GM13976 (cell line): ENCODE measurements at places on chromosomes 2 and 18.

- DNase-seq: no peak
Measured at GRCh38 chr2:207937253-207937652, 88.1 kb downstream of the PLEKHM3 start.

DNA sequence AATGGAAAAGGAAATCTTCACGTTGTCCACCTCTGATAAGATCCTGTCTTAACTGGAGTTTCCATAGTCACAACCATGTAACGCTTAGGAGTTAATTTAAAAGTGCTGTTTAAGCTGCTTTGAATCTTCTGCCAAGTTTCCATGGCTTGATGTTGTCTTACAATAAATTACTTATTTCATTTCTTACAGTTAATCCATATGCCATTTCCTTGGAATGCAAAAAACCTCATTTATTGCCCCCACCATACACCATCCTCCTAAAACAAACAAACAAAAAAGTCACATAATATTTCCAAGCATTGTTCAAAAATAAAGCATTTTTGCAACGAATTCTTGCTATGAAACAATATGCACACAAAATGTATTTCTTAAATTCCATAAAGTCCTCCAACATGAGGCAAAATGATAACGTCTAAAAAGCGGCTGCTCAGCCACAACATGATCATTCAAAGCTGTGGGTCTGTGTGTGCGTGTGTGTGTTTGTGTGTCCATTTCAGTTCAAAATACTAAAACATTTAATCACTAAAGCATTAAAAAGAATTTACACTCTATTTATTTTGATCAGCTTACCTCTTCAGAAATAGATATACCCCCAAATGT lies 46.8 kb upstream of the PXDN start:
- DNase-seq: no peak

- no peak for DNase-seq
Measured at GRCh38 chr2:98089941-98090340, 3.0 kb downstream of the VWA3B start.

DNA sequence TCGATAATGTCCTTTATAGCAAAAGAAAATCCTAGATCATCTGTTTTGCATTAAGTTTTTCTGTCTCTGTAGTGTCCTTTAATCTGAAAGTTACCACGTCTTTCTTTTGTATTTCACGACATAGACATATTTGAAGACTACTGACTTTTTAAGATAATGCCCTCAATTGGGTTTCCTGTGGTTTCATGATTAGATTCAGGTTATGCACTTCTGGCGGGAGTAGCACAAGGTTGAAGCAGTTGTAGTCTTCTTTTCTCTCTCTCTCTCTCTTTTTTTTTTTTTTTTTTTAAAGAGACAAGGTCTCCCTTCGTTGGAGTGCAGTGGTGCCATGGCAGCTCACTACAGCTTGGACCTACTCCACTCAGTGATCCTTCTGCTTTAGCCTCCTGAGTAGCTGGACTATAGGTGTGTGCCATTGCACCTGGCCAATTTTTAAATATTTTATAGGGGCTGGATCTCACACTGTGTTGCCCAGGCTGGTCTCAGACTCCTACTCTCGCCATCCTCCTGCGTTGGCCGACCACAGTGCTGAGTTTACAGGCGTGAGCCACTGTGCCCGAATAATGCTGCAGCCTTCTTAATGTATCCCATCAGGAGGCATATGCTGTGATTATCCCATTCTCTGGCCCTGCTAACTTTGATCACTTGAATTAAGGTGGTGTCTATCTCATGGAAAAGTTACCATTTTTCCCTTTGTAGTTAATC lies 3.9 kb downstream of the INPP4A start:
- DNase-seq: no peak

GRCh38 chr18:12426924-12427323 lies 19.2 kb downstream of the PRELID3A start:
- no peak for DNase-seq

DNA sequence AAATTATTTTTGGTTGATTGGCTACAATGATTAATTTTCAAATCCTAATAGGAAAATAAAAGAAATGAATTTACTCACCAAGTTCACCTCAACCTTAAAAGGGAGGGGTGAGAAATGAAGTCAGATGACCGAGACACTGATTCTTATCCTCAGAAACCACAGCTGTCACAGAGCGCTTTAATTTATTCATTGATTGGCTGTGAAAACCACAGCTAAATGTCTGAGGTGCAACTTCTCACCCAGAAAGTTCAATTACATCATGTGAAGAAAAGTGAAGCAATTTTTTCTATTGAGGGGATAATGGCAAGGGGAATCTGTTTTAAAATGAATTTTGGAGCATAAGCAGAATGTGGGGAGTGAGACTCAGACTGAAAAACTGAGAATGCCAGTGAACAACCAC lies 128.4 kb downstream of the RNF152 start:
- no peak for DNase-seq

DNA sequence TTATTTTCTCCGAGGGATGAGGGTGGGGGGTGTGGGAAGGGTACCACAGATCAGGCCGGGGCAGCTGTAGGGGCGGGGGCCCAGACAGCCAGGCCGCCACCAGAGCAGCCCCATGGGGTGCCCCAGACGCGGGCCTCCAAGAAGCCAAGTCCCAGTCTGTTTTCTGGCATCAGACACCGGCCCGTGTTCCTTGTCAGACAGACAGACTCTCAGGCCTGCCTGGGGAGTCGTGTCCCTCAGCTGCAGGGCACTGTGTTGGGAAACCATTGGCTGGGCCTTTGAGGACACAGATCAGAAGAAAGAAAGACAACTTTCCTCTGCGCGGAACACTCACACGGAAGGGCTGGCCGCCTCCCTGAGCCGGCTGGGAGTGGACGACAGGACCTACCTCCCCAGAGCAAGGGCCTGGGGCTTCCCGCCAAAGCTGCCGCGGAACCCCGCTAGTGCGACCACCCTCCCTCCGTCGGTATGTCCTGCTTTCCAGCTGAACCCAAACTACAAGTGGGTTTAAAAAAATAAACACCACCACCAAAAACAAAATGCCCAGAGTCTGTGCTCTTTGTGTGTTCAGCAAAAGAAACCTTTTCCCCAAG lies 88.0 kb downstream of the SMAD7 start:
- DNase-seq: no peak

DNA sequence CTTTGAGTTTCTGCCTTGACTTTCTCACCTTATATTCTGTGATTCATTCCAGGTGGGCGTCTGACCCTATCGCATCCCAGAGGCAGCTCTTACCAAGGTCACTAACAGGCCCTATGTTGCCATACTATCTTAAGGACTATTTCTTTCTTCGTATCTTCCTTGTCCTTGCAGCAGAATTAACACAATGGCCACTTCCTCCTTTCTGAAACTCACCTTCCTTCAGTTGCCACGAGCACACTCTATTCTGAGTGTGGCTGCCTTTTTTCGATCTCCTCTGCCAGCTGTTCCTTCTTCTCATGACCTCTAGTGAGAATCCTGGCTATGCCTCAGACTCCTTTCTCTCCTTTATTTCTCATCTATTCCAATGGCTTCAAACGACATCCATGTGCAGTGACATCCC lies 160.4 kb upstream of the CCDC195 start:
- DNase-seq: no peak

- DNase-seq: no peak
Measured at GRCh38 chr18:46096651-46097300, 1.3 kb downstream of the ATP5F1A start.

DNA sequence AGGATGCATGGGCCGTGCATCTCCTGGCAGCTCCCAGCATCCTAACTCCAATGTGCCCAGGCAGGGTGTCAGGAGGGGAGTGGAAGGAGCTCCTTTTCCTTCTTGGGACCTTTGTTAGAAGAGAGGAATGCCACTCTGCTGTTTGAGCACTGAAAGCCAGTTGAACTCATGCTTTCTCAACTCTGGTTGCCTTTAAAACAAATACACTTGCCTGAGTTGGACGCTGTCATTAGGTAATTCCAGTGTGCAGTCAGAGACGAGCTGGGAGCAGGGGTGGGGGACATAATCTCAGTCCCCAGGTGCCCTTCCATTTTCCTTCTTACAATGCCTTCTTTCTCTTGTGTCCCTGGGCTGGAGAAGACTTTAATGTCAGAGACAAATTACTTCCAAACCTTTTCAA lies 44.4 kb upstream of the IL1R2 start:
- no peak for DNase-seq

DNA sequence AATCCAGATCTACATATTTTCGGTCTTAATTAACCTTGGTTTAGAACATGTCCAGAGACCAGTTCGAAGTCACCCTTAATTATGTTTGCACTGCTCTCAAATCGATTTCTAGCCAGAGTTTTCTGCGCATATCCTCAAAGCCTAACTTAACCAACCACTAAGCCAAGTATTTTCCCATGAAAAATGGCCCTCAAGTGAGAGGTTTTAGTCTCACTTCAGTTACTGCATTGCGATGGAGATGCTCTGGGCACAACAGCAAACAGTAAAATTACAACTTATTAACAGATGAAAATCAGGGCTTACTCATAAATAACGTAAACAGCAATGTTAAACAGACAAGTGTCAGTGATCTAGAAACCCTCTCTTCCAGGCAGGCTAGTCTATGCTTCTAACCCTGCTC lies 4.5 kb downstream of the RTN4 start:
- DNase-seq: no peak

GRCh38 chr2:56077359-56077915 lies 106.4 kb upstream of the CCDC85A start:
- no peak for DNase-seq

GRCh38 chr2:85712336-85712735 lies 18.2 kb downstream of the GNLY start:
- no peak for DNase-seq

DNA sequence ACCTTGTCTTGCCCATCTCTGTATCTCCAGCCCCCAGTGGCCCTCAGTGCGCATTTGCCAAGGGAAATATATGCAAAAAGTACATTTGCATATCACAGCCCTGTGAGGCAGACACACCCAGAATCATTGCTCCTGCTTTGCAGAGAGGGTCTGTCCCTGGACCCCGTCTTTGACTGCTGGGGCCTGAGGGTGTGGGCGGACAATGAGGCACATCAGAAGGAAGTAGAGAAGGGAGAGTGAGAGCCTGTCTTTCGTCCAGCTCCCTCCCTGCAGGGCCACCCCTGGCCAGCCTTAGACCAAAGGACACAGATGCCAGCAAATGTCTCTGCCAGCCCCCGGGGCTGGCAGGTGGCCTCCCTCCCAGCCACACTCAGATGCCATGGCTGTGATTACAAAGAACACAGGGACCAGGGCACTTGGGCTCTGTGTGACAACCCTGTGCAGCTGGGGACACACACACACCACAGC lies 516.2 kb upstream of the MYT1L start:
- DNase-seq: no peak

DNA sequence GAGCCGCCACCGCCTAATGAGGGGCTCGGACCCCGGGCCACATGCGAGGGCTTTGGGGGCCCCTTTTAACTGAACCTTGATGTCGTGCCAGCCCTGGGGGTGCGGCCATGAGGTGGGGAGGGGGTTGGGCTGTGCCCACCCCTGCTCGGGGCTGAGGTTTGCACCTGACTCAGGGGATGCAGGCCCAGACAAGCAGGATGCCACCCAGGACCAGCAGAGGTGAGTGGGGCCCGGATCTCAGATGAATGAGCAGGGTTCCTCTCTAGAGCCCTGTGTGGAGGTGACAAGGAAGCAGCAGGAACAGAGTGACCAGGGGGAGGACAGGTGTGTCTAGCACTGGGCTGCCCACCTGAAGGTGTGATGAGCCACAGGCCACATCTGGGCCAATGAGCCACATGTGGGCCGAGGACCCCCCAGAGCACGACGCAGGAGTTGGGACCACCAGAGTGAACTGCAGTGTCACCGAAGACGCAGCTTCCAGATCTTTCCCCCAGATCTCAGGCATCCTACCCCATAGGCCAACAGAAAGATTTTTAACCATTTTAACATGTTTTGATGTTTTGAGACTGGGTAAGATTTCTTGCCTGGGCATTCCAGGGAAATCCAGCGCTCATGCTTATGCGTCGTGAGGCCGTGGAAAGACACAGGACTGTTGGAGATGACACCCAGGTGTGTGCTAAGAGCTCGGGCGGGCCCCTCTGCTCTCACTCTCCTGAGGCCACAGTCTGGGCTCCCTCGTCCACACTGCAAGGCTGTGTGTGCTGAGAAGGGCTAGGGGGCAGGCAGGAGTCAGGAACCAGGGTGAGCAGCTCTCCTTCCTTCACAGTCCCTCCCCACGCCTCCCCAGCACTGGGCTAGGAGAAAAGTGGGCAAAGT lies 73.6 kb downstream of the DDX1 start:
- DNase-seq: no peak

DNA sequence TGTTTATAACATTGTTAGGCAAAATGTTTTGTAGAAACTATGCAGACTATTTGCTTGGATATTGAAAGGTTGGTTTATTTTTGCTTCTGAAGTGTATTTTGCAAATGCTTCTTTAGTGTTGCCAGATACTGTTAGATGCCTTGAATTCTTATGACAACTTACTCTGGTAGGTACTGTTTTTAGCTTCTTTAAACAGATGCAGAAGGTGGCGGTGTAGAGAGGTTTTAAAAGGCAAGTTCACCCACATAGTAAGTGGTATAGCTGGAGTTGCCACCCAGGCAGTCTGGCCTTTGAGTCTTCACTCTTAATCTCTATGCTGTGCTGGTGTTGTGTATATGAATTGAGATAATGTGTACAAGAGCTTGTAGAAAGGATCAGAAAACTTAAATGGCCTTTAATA lies 3.6 kb downstream of the PCYOX1 start:
- no peak for DNase-seq

GRCh38 chr2:113762377-113763118 lies 6.1 kb upstream of the SLC35F5 start:
- DNase-seq: no peak

DNA sequence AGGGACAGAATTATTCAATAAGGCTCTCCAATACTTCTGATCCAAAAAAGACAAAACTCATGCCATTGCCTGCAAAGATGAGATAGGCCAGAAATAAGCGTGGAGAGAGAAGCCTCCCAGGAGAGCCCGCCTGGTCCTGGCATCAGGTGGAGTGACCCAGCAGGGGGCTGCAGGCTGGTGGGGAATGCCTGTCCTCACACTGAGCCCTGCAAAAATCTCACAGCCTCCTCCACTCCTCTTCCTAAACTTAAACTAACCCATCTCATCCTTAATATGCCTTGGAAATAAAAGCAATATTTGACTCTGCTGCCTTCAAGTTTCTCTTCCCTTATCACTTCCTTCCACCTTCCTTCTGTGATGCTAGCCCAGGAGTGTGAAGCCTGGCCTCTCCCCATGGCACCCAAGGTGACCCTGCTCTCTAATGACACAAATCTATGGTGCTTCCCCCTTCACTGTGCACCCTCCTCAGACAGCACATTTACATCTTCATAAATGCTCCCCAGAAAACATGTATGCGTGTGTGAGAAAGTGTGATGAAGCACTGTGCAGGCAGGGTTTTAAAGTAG lies 218.4 kb downstream of the ANAPC1 start:
- no peak for DNase-seq

- DNase-seq: no peak
Measured at GRCh38 chr2:128644718-128645256, 326.1 kb upstream of the HS6ST1 start.

GRCh38 chr2:3914241-3914640 lies 210.9 kb downstream of the DCDC2C start:
- DNase-seq: no peak

DNA sequence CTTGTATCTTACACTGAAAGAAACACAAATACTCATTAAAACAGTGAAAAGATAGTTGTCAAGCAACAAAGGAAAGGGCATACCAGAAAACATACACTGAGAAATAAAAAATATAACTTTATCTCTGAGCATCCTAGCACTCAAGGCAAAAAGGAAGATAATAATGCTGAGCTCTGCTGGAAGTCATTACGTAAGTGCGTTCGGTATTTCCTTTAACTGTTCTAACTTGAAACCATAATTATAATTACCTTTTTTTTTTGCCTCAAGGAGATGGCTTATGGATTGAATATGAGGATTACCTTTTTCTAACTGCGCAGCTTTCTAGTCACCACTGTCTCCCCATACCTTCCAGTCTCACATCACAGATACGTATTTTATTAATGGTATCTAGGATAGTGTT lies 308.1 kb downstream of the GBX2 start:
- DNase-seq: no peak
